Pons (tissue), 1 donor: ENCODE measurements at places on chromosomes 1 and 21.

GRCh38 chr1:9321480-9321849 lies 28.8 kb downstream of the SPSB1 start:
- no peak for DNase-seq

- DNase-seq, result no peak
These were observed 49.1 kb upstream of the LAPTM5 start for GRCh38 chr1:30806381-30807317.

GRCh38 chr1:223257856-223258550 lies 106.0 kb downstream of the SUSD4 start:
- DNase-seq, result no peak

DNA sequence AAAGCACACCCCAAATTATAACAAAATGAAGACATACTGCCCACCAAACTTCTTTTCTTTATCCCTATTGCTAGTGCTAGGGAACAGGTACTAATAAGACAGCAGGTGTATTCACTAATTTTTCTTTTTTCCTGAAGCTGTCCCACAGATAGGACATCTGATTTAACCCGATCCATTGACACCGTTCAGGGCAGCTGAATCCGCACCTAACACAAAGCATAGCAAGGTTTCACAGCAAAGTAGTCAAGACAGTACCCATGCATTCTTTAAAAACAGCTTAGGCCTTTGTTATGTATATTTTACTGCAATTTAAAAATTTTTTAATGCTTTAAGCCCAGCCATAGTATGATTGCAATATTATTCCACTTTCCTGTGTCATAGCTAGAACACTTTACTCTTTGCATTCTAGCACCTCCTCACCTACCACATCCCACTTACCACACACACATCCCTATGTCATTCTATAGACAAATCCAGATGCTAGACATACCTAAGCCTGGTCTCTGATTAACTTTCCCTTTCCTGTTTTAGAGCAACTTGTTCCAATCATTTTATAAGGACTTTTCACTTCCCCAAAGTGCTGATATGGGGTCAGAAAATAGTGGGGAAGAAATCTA lies 40.4 kb downstream of the GATAD2B start:
- no peak for DNase-seq

- no peak for DNase-seq
These were observed 98.2 kb upstream of the ERG start for GRCh38 chr21:38596264-38597042.

GRCh38 chr1:214008347-214008746 lies 20.6 kb downstream of the PROX1 start:
- no peak for DNase-seq

DNA sequence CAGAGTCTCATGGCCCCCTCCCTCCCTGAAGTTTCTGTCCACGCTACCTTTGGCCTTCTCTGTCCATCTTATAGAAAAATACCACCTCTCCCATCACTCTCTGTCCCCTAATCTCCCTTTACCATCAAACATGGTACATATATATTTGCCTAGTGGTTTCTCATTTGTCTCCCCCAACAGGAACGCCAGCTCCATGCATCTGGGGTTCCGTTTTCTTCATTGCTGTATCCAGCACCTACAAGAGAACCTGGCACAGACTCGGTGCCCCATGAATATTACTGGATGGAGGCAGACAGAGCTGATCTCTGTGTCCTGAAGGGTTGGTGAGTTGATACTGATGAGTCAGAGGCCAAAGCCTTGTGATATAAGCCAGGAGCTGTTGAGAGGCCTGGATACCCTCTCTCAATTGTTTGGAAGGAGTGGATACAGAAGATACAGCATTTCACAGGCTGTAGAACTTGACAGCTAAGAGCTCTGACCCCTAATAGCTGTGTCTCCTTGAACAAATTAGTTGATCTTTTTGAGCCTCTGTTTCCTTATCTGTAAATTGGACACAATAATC lies 21.9 kb downstream of the HEYL start:
- DNase-seq, result no peak

DNA sequence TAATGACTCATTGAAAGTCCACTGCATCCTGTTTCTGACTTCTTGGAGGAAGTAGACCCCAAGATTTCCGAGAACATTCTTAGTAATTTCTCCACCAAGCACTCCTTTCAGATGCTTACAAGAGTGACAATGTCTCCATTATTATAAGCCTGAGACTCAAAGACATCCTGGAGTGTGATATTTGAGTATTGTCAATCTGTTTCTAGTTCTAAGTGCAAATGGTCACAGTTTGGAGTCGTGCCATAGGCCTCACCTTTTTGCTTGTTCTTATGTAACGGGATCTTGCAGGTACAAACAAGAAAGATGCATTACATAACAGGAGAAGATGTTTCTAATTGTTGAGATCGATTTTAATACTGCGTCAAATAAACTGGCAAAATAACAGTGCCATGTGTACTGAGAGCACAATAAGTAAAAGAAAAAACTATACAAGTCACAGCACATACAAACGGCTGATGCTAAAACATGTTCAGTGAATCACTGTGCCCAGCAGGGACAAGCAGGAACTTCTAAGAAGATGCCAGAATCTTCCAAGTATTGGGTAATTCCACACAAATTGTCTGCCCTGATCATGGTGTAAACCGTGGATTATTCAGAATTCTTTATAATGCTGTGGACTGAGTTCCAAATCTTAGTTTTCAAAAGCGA lies 54.1 kb downstream of the CD2 start:
- no peak for DNase-seq

DNA sequence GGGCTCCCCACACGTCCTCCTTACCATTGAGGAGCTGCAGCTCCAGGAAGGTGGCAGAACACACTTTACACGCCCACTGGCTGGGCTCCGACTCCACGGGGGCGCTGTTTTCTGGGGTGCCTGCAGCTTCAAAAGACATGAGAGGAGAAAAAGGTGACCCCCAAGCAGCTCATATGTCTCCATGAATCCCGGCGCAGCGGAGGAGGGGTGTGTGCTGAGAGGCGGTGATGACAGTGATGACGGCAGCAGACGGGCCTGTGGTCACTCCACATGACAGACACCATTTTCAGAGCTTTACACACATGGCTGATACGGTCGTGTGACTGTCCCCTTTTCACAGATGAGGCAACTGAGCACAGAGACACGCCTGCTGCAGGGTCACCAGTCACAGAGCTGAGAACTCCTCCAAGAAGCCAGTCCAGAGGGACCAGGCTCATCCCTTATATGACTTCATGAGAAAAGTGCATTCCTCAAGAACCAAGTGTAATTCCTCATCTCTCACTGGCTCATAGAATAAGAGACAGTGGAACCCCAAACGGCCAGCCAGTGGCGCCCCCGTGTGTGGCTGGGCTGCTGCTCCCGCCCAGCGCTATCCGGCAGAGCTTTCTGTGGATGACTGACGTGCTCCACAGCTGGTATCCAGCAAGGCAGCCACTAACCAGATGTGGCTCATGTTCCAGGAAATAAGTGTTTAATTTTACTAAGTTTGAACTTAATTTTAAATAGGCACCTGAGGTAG lies 31.9 kb downstream of the PRDM15 start:
- peak; percentile 25 for DNase-seq

- no peak for DNase-seq
These were observed 7.0 kb downstream of the SELE start for GRCh38 chr1:169726851-169727250.

DNA sequence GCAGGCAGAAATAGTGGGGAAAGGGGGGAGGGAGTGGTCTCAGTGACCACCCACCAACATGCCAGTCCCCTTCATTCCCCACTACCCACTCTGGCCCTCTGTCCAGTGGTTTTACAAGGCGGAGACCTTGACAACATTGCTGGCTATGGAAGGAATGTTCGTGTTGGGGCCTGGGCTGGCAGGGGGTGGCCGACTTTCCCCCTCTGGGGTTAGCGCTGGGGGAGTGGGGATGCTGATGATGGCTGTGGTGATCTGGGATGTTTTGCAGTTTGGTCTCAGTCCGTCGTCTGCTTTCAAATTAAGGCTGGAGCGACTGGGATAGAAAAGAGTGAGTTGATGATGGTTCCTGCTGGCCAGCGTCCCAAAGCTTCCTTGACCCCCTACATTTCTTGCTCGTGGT lies 20.3 kb downstream of the DDX20 start:
- DNase-seq, result no peak

GRCh38 chr1:150621497-150622302 lies 7.7 kb downstream of the ENSA start:
- peak; percentile 59 for DNase-seq

DNA sequence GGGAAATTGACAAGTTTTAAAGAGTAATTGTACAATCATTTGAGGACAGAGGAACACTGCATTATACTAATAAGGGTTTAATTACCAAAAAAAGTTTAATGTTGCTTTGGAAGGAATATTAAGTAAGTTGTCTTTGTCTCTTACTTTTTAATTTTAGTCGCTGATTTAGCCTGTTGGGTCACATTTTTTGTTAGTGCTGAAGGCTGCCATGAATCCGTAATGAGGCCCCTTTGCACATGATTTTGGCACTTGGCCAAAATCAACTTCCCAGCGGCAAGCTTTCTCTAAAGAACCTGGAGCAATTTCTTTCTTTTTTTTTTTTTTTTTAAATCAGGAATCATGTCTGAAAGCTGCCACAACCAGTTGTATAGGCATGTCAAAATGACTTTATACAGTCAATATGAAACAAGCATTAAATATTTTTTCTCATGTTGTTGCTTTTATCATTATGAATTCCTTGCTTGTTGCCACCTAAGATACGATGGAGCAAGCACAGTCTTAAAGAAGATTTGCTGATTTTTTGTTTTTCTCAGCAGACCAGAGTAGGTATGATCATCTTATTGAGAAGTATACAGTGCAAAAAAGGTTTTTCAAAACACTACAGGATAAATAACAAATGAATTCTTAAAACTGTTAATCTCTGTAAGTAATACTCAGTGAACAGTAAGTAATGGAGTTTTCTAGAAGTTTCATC lies 690.4 kb downstream of the USP25 start:
- DNase-seq, result peak; percentile 84

DNA sequence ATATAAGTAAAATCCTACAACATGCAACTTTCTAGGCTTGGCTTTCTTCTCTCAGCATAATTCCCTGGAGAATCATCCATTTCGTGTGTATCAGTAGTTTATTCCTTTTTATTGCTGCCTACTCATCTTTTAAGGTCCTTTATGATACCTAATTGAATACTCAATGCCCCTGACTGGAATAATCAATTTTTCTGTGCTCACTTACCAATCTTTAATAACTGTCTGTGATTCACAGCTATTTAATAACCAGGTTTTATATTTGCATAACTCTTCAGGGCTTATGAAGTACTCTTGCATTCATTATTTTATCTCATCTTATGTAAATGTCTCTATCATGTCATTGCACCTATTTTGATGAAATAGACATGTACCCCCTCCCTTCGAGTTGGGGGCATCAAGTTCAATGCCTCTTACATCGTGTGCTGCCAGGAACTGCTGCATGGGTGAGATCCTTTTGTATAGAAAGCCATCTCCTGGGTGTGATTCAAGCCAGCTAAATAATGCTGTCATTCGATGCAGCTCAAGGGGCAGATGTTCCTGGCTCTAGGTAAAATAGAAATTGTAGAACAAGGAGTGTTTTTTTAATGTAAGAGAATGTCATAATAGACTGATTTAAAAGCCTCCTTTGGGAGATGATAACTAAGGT lies 222.7 kb downstream of the SLC35F3 start:
- DNase-seq, result no peak

DNA sequence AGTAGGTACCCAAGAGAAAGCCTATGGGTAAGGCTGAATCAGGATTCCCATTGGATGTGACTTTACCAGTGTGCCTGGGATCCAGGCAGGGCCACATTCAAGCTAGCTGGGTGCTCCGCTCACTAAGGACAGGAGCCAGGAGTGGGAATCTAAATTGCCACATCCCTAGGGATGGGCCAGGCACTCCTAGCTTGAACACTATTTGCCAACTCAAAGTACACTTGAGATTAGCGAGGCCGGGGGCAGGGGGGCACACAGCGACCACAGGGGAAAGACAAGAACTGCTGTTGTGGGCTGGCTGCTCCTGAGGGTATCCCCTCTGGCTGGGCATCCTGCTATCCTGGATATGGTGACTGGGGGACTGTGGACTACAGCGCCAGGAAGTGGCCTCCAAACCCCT lies 4.3 kb downstream of the SLC45A3 start:
- DNase-seq, result no peak

DNA sequence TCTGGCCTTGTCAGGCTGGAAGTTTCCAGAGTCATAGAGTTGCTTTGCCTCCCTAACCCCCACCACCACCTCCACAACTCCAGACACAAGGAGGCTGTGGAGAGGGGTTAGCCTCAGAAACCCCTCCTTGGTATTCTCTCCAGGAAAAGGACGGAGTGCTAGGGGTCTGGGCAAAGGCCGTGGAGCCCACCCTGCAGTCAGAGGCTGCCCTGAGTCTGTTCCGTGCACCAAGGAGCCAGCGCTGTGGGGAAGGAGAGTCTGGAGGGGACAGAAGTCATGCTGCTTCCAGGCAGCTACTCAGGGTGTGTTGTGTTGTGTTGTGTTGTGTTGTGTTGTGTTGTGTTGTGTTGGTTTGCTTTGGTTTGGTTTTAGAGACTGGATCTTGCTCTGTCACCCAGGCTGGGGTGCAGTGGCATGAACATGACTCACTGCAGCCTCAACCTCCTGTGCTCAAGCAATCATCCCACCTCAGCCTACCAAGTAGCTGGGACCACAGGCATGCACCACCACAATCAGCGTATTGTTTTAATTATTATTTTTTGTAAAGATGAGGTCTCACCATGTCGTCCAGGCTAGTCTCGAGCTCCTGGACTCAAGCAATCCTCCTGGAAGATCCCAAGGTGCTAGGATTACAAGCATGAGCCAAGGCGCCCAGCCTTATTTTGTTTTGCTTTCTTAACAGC lies 122.2 kb upstream of the TMEM51 start:
- DNase-seq, result no peak

- no peak for DNase-seq
These were observed 14.0 kb downstream of the ARHGEF16 start for GRCh38 chr1:3468236-3469103.

DNA sequence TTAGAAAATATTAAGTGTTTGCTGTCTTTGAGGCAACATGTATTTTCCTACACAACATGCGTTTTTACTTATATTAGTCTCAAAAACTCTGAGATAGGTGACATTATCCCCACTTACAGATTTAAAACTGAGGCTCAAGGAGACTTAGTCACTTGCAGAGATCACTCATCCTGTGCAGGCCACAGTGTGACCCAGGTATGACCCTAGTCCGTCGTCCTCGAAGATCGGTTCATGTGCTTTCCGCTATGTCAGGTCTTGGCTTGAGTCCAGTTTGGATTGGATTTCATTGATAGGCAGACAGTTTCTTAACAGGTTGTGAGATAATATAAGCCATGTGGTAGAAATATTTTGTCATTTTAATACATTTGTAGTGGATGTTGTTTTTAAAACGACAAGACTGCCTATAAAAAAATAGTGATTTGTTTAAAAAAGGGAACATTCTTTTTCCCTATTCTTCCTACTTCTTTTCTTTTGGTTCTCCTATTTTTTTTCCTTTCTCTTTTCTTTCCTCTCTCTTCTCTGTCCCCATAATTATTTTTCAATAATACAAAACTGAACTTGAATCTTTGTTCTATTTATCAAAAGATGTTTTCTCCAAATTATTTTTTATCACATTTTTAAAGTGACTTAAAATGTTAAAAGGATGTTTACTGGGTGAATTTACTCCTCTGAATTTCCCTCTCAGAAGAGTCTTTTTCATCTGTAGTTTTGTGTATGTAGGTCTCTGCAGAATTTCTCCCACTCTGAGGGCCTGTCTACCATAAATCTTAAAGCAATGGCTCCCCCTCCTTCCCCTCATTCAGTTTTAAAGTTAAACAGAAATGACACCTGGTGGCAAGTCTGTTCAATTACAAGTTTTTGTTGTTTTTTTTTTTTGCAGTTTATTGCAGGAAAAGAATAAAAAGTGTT lies 81.8 kb downstream of the PHTF1 start:
- peak; percentile 56 for DNase-seq

GRCh38 chr1:78760858-78761257 lies 111.2 kb downstream of the IFI44 start:
- no peak for DNase-seq
